ENCODE measurements at places on chromosomes 6 and 20.

GRCh38 chr20:36313476-36313875, 7.3 kb downstream of the DLGAP4 start:
- DNase-seq = no peak

DNA sequence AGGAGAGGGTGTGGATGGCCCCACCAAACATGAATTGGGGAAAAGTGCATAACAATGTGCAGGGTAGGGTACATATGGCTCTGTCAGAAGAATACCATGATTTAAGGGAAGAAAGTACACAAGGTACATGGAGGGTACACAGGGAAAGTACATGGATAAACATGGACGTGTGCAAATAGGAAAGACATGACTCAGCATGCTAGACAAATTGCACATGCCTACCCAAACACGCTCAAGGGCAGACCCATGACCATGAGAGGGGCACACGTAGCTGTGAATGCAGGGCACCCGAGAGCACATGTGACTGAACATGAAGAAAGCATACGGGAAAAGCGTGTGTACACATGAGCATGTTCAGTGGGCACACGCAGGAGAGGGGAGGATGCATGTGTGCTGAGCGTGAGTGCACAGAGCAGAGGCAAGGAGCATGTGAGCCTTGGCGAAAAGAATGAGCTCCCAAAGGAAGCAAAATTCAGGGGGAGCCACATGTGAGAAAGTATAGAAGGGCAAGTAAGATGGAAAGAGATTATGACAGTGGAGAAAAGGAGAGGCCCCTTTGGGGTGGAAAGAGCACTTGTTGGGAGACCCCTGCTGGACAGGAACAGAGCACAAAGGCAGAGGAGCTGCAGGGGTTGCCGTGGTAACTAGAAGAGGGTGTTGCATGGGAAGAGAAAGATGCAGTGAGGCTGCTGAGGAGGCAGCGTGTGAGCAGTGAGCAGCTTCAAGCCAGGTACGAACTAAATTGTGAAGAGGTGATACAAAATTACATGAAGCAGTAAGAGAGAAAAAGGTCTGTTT, 17.8 kb downstream of the OR2H2 start:
- DNase-seq = peak; percentile 39

GRCh38 chr20:1368448-1369199, 24.2 kb downstream of the FKBP1A start:
- DNase-seq = no peak

DNA sequence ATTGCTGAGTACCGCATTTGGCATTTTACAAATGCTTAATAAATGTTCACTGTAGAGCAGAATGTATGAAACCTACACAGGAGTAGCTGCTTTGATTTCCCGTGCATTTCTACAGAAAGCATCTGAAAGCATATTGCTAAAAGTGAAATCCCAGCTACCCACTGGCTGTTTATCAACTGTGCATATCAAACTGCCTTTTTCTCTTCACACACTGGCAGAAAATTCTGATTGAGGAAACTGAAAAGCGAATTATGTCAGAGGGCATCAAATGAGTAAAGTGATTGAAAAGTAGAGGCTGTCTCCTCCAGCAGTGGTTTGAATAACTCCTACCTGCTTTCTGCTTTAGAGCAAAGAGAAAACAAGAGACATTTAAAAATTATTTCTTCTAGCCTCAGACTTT, 28.0 kb downstream of the STX11 start:
- DNase-seq = no peak

GRCh38 chr6:168607272-168608112, 166.5 kb downstream of the SMOC2 start:
- DNase-seq = no peak

Measured in GM12891 (cell line).